Daoy (cell line): ENCODE measurements at places on chromosomes 6 and 20.

DNA sequence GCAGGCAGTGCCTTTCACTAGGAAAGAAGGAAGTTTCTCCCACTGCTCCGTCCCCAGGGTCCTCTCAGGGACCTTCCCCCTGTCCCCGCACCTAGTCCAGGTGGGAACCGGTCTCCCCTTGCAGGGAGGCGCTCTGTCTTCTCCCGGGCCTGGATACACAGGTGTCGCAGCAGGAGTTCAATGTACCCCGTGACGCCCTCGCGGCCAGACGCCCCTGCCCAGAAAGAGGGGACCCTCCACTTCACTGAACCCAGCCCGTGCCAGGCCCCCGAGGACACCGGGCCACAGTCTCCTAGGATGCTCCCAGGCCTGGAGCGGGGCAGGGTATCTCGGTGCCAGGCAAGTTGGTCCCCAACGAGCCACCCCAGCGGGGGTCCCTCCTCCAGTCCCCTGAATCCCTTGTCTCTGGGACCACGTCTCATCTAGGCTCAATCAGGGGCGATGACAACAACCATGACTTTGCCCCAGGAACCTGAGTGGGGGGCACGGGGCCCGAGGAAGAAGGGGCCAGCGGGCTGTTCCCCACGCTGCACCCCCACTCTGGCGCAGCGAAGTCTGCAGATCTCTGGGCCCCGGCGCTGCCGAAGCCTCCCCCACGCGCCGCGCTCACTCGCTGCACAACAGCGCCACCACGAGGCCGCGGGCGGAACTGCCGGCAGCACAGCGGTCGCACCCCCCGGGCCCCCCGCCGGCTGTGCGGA is 103.0 kb downstream of the EDN3 start:
- DNase-seq = peak; percentile 70

DNA sequence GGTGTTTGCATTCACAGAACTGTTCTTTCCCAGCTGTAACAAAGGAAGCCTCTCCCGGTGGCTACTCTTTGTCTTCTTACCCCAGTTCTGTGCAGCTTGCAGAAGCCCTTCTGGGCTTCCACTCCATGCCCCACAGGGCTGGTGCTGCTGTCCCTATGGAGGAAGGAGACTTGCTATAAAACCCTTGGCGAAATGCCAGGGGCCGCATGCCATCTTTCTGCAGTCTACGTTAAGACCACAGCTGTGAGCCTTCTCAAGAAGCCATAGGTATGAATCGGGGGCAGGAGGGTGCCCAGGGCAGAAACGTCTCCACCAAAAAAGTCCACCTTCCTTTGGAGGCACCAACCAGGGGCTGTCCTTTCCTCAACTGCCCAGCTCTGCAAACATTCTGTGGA is 60.7 kb downstream of the PRND start:
- DNase-seq = no peak

DNA sequence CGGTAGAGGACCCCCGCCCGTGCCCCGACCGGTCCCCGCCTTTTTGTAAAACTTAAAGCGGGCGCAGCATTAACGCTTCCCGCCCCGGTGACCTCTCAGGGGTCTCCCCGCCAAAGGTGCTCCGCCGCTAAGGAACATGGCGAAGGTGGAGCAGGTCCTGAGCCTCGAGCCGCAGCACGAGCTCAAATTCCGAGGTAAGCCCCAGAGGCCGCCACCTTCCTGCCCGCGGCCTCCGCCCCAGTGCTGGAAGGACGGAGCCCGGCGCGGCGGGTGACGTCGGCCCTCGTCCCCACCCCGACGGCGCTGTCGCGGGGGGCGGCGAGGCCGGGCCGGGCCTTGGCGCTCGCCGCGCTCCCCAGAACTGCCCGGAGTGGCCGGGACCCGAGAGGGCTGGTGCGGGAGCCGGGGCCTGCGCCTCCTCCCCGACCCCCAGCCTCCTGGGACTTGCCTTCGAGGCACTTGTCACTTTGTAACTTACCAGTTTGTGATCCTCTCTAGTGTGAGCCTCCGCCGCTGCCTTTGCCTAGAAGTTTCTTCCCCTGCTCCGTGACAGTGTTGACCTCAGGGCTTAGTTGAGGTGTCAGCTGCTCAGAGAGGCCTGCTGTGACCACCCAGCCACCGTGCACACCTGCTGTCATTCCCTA is 417 bp downstream of the VAPB start:
- DNase-seq = peak; percentile 47

GRCh38 chr6:31911826-31912585 is 10.1 kb upstream of the ZBTB12 start:
- DNase-seq = no peak

GRCh38 chr6:153312634-153313033 is 181.6 kb upstream of the RGS17 start:
- peak; percentile 86 for DNase-seq

DNA sequence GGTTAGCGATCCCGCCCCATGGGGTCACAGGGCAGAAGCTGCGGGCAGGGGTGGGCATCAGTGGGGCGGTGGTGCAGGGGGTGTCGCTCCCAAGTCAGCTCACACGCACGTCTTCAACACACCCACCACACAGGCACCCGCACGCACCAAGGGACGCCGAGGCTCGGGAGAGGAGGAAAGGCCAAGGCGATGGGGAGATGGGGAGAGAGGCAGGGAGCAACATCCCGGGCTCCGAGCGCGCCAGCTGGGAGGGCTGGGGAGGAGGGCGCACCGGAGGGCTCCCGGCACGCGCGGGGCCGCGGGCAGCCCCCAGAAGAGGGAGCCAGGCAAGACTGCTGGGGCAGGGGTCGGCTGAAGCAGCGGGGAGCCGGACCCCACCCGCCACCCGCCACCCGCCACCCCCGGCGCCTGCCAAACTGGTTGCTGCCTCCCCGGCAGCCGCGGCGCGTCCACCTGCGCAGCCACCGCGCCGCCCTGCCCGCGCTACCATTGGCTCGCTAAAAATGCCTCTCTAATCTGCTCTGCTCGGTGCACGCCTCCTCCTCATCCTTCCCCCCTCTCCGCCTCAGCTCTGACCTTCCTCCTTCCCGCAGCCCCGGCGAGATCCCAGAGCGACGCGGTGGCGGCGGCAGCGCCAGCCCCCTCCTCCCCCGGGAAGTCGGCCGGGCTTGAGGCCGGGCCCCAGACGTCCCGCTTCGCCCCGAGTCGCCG is at the start of gene PACSIN1:
TSS of gene PACSIN1 (plus strand) at position 546 of the 711 bp plus-strand sequence. CDS start 60,230 bp downstream, outside the sequence.
- DNase-seq = peak; percentile 34

DNA sequence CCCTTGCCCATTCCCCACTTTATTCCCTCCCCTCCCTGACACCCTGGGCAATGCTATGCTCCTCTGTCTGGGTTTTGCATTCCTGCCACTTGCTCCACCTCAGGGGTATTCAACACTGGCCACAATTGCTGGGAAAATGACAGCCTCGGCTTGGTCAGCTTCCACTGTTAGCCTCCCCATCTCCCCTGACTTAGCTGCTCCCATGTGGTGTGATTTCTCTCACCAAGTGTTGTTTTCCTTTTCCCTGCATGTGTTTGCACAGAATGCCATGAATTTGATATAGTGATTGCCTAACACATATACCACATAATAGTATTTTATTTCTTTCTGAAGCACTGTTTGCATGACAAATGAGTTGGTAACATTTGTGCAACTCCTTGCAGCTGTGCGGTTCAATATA is 1.4 kb upstream of the LEMD2 start:
- DNase-seq = no peak

- DNase-seq = no peak
Measured at GRCh38 chr6:63584566-63584965, 12.3 kb downstream of the LOC128125822 start.

DNA sequence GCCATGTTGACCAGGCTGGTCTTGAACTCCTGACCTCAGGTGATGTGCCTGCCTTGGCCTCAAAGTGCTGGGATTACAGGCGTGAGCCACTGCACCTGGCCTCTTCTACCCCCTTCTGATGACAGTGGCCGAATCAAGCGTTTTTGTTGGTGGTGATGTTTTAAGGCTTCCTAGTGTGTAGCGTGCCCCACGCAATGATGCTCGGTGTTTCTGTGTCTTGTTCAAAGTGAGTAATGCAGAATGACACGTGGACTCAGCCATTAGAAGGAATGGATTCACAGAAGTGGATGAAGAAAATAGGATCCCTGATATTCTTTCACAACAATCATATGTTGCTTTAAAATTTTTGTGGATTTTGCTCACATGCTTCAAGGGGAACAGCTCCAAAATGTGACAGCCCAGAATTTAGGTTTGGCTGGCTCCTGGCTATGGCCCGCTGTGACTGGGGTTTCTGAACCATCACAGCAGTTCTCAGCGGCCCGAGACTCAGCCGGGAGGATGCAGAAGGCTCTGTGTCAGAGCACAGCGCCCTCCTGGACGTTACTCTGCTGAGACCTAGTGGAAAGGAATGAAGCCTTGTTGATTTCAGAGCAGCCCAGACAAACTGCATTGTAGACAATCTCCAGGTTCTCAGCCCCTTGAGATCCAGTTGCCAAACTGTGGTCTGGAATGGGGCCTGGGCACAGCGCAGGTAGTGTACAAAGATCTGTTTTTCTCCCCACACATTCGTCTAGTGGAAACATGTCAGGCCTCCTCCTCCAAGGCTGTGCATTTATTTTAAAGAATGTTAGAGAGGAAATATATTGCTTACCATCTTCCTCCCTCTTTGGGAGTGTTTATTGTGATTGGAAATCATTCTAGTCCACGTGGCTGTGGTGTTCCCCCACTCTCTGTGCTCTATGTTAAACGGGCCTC is 57.6 kb upstream of the TIAM2 start:
- DNase-seq = no peak

DNA sequence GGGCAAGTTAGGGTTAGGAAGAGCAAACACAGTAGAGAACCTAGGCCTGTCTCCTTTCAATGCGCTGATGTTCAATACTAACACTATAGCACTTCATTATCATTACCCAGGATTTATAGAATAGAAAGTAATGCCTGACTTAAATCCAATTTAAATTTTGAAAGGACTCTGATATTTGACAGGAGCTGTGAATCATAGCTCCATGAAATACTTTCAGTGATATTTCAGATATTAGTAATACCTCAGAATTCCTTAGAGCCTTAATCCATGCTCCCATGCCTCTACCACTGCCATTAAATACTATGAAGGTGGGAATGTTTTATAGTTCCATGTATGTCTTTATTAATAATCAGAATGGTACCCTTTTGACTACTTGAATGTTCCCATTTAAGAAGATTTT is 530.2 kb downstream of the BCKDHB start:
- no peak for DNase-seq

GRCh38 chr6:49462599-49462926 is 490 bp downstream of the MMUT start:
- peak; percentile 9 for DNase-seq

- no peak for DNase-seq
Measured at GRCh38 chr6:14371530-14371929, 254.0 kb downstream of the CD83 start.

GRCh38 chr6:125431971-125432370 is 130.2 kb upstream of the HDDC2 start:
- DNase-seq = no peak

DNA sequence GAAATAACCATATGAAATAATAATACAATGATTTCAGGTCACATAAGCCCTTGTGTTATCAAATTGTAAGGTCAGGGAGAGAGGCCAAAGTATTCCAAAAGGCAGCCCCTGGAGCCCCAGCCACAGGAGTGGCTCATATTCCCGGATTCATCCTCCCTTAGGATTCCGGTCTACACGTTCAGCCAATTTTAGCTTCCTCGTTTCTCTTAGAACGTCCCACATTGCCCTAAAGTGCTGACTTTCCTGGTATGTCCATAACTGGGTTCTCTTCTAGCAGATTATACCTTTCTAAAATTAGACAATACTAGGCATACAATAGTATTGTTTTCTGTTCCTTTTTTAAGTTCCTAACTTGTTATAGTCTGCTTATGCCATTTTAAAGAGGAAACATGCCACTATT is 192.7 kb upstream of the NOX3 start:
- DNase-seq = no peak

- no peak for DNase-seq
Measured at GRCh38 chr6:139443231-139444112, 69.0 kb upstream of the CITED2 start.

DNA sequence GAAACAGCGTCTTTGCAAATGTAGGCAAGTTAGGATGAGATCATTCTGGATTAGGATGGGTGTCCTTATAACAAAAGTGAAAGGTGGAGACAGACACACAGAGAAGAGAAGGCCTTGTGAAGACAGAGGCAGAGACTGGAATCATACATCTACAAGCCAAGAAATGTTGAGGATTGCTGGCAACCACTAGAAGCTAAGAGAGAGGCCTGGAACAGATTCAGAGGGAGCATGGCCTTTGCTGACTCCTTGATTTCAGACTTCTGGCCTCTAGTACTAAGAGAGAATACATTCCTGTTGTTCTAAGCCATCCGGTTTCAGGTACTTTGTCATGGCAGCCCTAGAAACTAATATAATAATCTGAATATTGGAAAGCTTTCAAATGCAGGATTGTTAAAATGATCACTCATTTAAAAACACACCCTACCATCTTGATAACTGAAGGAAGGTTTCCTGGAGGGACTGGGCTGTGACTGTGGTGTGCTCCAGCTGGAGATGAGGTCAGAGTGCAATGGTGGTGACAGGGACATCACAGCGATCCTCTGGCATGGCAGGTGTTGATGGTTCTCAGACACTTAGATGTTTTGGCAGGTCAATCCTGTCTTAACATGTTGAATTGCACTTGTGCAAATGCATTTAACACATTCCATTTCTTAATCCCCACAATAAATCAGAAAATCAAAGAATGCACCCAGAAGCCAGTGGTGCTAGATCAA is 25.1 kb downstream of the CD83 start:
- DNase-seq = no peak

- no peak for DNase-seq
Measured at GRCh38 chr6:87504441-87504840, 31.7 kb downstream of the SLC35A1 start.

- DNase-seq = peak; percentile 89
Measured at GRCh38 chr6:44022296-44022661, 105.0 kb downstream of the MRPL14 start.

- DNase-seq = no peak
Measured at GRCh38 chr6:133309579-133309978, 68.4 kb downstream of the EYA4 start.

DNA sequence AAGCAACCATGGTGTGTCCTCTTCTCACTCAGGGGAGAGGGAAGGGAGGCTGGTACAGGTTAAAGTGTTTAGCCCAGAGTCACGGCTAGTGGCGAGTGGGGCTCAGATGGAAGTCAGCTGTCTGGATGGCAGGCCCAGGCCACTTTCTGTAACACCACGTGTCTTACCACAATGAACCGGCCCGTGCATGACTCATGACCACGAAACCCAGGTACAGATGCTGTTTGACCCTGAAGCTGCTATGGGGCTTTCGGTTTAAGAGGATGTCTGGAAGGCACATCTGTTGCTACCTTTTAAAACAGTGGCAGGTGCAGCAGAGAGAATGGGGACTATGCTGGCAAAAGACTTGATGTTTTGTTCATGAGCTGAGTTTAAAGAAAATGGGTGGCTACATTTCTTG is 36.5 kb upstream of the MPC1 start:
- peak; percentile 22 for DNase-seq
